Activated T-cell treated with anti-CD3 and anti-CD28 coated beads for 48 hours (primary cell): ENCODE measurements at places on chromosomes 3 and 15.
A peak's percentile ranks its signal among the peaks of the same experiment; 100 is the strongest.

DNA sequence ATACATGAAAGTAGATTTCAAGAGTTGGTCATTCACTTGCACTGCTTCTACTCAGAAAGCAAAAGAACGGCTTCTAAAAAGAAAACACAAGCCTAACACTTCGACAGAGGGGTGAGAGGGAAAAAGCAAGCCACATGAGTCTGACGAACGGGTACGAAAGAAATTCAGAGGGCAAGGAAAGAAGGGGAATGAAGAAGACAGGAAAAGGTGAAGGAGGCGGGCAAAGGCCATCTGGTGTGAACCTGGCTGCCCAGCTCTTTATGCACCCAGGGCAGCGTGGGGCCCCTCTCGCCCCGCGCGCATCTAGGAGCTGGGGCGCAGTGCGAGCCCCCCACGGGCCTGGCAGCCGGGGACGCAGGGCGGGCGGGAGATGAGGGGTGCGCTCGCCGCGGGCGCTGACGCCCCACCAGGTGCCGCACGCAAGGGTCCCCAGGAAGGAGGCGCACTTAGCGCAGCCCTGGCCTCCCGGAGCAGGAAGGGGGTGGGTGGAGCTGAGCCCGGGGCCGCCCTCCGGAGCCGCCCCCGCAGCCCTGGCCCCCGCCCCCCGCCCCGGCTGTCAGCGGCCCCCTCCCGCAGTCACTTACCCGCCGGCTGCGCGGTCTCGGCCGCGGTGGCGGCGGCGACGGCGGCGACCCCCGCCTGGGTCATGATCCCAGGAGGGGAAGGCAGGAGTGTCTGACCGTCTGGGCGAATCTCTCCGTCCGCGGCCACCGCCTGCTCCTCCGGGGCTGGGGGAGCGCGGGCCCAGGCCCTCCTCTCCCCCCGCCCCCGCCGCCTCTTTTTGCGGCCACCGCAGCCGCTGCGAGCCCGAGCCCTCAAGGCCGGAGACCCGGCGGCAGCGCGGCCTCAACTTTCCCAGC lies at the start of gene USF3:
Gene USF3 (minus strand): TSS at position 857 of the 860 bp plus-strand sequence. CDS start 21,764 bp downstream, outside the sequence.
- DNase-seq = peak; percentile 79

- DNase-seq = no peak
These were observed 78.1 kb upstream of the P2RY1 start for GRCh38 chr3:152756807-152757206.

DNA sequence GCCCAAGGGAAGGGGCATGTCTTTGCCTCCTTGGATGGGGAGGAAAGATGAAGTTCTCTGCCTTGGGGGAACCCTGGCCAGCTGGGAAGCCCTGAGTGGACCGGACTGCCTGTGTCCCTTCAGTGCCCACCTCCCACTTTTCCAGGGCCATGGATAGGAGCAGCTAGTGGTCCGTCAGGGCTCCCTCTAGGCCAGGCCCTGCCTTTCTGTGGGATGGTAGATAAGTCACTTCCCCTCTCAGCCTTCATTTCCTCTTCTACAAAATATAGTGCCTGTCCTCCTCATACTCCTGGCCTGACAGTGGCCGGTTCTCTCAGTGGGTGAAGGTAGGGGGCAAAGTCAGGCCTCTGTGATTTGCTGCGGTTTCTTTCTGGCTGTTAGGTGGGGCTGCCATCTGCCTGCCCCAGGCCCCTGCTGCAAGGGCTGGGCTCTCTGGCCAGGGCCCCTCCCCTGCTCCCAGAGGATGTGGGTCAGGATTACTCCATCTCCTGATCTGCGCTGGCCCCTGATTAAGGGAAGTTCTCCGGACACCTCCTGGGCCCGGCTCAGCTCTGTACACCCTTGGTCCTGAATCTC lies 1.4 kb downstream of the PLEKHO2 start:
- no peak for DNase-seq

GRCh38 chr3:132709761-132710160 lies 12.4 kb downstream of the NPHP3 start:
- DNase-seq = no peak

DNA sequence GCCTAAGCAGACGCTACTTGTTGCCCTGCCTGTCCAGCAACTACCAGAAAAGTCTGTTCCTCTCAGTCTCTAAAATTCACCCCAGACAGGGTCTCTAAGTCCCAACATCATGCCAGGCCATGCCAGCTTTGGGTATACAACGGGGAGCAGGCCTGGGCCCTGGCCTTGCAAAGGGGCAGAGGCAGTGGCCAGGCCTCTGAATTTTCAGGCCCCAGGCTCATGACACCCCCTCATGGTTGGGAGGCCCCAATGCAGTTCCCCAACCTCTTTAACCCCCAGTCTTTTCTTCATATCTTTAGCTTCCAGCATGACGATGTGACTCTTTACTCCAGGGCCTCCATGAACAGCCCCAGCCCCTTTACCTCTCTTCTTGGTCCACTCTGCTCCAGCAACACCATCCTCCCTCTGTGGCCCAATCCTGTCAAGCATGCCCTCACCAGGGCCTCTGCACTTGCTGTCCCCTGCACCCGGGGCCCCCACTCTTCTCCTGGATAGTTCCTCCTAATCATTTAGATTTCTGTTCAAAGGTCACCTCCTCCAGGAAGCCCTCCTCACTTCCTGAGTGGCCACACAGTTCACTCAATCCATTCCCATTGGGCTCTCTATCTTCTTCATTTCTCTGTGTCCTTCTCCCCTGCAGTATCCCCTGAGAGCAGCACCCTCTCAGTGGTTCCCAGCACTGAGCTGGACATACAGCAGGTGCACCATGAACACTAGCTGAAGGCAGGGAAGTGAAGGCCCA lies 4.8 kb downstream of the IQSEC1 start:
- DNase-seq = no peak

- DNase-seq = no peak
These were observed at the start of gene ECE2 for GRCh38 chr3:184275961-184276910. ECE2 (plus strand) TSS chr3:184276022; CDS start chr3:184276154, 132 bp downstream.

- no peak for DNase-seq
These were observed 34.2 kb downstream of the EEFSEC start for GRCh38 chr3:128187495-128187894.
